GM12878 (cell line): ENCODE measurements at places on chromosomes 1 and 21. TPM values are rescaled to one million over a fixed set of nuclear protein-coding genes. Genes with fewer than 3 reads are reported as not detected.
A peak's percentile ranks its signal among the peaks of the same experiment; 100 is the strongest.

DNA sequence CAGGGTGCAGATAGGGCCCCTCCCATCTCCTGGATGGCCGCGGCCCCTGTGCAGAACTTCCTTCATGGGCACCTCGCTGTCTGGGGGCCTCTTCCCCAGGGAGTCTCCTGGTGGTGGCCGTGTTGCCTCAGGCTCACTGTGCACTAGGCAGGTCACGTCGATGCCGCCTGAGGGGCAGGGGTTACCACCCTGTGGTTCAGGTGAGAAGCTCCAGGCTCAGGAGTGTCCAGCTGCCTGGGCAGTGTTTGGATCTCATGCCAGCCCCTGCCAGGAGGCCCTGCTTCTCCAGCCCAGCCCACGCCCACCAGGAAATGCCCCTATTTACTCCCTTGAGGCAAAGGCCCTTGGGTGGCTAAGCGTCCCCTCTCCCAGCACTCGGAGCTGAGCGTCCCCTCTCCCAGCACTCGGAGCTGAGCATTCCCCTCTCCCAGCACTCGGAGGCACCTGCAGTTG, 2.1 kb downstream of the ITGB2 start:
- DNase-seq = no peak

DNA sequence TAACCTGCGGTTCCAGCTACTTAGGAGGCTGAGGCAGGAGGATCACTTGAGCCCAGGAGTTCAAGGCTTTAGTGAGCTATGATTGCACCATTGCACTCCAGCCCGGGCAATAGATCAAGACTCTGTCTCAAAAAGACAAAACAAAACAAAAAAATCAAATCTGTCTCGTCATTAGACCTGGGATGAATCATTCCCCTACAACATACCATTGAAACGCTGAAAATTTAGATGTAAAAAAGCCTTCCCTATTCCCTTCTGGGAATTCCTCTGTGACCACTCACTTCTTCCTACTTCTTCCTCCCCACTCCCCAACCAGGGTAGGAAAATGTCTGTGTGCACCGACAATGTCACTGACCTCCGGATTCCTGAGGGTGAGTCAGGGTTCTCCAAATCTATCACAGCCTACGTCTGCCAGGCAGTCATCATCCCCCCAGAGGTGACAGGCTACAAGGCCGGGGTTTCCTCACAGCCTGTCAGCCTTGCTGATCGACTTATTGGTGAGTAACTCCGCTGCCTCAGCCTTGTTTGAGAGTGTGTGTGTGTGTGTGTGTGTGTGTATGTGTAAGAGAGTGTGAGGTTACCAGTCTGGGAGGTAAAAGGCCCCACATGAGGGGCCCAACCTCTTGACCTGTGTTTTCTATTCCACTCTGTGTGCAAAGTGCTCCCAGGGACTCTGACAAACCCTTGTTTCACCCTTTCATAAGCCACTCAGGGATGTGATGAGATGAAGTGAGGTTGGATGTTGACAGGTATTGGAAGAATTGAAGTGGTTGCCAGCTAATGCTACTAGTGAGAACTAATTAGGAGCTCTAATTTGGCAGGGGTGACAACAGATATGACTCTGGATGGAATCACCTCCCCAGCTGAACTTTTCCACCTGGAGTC, 16.3 kb upstream of the SARS1 start:
- no peak for DNase-seq

DNA sequence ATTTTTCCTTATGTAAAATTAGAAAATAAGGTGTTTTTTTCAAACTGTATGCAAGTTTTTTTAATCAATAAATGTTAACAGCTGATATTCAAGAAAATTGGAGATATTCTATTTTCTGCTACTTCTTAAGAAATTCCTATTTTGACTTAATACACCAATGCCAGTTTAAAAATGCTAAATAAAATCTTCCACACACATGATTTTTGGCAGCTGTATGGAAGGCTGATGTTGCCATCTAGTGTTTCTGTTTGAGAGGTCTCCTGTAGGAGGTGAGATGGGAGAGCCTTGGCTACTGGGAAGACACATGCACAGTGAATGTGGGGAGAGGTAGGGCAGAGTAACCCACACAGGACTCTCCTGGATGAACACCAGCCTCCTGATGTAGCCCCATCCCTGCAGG, 29.2 kb upstream of the OR2B11 start:
- peak; percentile 28 for DNase-seq

Gene LEPR
- polyA plus RNA-seq = 1.6 and 1.8 TPM in 2 replicates

Gene OR2T29
- 1.2 TPM in 1 of 2 replicates, not detected in the other for polyA plus RNA-seq

Gene OR6N1
- polyA plus RNA-seq = not detected in 2 replicates
